ENCODE measurements at places on chromosomes 6 and 20.

- no peak for DNase-seq
These were observed 25.1 kb downstream of the TULP4 start for GRCh38 chr6:158337332-158337731.

- no peak for DNase-seq
These were observed 50.8 kb upstream of the NRN1 start for GRCh38 chr6:6057442-6058053.

GRCh38 chr6:36897609-36898008 is 11.9 kb downstream of the C6orf89 start:
- DNase-seq, result no peak

DNA sequence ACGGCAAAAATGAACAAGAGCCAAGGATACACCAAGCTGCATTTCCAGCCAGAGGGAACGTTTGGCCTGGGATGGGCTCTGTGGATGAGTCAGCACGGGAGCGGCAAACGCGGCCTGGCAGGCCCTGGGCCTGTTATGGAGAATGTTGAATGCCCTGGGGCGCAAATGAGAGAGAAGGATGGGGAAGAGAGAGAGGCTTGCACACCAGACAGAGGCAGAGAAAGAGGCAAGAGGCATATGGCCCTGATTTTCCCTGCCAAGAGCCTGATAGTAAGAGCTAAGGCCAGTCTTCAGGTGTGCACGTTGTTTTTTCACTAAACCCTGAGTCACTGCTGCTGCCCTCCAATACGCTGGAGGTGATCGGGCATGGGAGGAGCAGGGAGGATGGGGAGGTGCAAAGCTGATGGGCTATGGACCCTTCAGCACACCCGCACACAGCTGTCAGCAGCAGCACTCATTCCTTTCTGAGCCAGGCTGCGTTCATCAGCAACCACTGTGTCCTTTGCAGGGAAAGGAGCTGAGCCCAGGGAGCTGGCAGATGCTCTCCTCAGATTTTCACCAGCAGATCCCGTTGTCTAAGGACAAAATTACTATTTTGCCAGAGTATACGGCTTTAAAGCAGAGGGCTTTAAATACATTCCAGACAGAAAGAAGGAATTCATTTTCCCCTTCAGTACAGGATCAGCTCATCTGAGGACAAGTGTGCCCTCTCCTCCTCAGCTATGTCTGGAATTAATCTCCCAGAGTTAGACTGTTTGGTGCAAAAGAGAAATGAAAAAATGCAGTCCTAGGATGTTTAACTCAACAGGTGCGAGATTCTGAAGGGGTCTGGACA is 61.7 kb upstream of the SLC22A23 start:
- no peak for DNase-seq

- DNase-seq, result no peak
These were observed 95.8 kb upstream of the GCM1 start for GRCh38 chr6:53244399-53244931.
